ENCODE measurements at places on chromosomes 16 and 17. TPM values are rescaled to one million over a fixed set of nuclear protein-coding genes. Genes with fewer than 3 reads are reported as not detected.

KRT33A gene
- total RNA-seq: not detected

- no peak for DNase-seq
Measured at GRCh38 chr17:81184555-81184954, 18.5 kb upstream of the AATK start.

DNA sequence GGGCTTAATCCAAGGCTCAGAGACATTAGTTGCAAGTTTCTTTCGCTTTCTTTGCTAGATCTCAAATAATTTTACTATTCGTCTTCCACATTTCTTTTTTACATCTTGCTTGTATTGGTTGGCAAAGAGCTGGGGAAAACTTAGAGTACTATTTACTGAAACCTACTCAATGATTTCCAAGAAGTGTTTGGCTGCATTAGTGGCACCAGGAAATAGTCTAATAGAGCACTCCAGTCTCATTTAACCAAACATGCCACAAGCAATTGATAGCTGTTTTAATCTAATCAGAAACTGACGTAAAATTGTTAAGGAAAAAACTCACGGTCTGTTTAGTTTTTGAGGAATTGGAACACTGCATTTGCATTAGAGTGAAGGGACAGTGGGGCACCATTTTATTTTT lies 29.0 kb downstream of the NUP93 start:
- DNase-seq: no peak

DNA sequence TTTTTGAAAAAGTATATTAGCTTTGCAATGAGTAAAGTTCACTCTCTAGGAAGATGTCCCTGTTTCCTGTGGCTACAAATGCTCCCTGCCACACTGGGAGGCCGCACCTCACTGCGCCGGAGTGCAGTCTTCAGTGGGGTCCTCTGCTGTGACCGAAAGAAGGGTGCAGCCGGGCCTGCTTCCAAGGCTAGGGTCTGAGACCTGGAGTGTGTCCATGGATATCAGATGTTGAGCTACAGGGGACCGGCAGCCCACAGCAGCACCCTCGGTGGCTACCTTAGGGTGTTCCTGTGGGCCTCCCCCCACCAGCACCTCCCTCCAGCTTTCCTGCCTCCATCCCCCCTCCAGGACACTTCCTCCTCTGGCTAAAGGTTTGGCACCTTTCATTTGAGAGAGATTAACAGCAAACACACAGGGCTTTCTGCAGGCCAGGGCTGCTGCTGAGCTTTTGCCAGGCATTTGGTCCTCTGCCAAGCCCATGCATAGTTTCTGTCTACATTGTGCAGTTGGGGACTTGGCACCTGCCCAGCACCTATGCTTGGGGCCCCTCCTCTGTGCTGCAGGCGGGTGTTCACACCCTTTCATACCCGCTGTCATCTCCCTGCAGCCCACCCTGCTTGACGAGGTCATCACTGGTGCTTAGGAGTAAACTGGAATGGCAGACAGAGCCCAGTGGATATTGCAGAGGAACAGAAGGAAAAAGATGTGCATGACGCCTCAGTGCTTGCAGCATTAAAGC lies 33.8 kb upstream of the CRISPLD2 start:
- DNase-seq: no peak

- no peak for DNase-seq
Measured at GRCh38 chr16:81544700-81545271, 100.2 kb downstream of the CMIP start.

DNA sequence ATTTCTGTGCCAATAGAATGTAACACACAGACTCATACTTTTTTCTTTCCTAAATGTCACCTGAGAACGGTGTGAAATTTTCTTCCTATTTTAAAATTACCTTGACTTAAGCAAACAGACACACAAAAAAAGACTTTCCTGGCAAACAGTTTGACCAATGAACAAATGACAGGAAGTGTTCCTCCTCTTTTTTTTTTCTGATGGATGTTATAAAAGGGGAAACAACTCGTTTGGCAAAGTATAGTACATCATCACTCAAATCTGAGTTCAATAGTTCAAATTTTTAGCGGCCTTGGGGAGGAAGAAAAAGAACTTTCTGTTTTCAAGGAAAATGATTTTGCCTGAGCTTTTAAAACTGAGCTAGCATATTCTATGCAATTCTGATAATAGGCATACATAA lies 19.8 kb downstream of the HS3ST3A1 start:
- DNase-seq: no peak

AGRP gene
- total RNA-seq: not detected

All from Right ventricle myocardium inferior (tissue), 1 donor.